ENCODE measurements at places on chromosomes 16 and 17.

DNA sequence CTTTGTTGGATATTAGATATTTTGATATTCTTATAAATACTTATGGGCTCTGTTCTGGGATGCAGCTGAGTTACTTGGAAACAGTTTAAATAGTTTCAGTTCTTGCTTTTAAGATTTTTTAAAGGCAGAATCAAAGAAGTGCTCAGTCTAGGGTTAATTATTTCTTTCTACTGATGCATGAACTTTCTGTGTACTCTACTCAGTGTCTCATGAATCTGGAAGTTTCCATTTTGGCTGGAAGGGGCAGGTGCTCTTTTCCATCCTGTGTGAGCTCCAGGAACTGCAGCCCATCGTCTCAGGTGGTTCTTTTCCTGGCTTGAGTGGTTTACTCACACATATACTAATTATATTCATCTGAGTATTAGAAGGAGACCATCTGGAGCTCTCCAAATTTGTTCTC is 61.1 kb upstream of the CPHXL start:
- DNase-seq: no peak

- no peak for DNase-seq
Measured at GRCh38 chr16:76784530-76784929, 406.5 kb upstream of the MON1B start.

- DNase-seq: no peak
Measured at GRCh38 chr16:70407811-70408274, 31.1 kb downstream of the ST3GAL2 start.

- DNase-seq: peak; percentile 63
Measured at GRCh38 chr17:48153691-48154358, 46.3 kb downstream of the SNX11 start.

DNA sequence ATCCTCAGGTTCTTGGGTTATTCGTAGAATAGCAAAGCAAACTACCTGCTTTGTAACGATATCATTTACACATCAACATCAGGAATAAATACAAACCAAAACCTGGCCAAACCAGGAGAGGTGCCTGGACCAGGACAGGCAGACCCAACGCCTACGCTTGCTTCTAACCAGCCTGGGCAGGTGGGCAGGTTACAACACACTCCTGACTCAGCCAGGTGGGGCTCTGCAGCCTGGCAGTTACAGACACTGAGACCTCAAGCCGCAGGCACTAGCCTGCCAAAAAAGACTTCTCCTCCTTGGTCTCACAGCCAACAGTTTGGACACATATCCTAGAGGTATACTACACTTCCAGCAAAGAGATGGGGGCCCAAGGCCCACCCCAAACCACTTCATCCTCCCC is 14.0 kb downstream of the ANKRD11 start:
- DNase-seq: no peak

DNA sequence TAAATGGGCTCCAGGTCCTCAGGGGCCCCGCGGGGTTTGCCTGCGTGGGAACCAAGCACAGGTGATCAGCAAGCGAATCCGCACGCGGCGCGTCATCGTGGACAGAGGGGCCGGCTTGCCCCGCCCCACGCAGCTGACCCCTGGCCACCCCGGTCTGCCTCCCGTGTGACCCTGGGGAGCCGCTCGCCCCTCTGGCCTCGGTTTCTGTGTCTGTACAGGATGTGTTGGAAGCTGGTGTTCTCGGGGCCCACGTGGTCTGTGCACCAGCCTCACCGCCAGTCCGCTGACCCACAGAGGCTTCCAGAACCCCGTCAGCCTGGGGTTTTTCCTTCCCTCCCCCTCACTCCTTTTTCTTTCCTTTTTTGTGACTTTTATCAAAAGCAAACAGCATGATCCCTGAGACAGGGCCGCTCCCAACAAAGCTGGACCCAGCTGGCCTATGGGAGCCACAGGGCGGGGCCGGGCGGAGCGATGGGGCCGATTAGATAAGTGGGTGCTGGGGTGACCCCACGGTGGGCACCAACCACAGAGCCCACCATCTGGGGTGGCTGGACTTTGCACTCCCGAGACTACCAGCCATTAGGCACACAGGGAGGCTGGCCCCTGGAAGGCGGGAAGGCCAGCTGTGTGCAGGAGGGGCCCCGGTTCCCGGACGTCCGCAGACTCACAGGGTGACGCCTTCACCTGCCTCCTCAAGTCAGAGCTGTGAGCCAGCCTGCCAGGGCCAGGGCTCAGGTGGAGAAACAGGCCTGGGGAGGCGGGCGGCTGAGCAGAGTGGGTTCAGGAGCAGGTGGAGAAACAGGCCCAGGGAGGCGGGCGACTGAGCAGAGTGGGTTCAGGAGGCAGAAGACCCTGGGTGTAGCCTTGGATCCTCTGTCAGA is 56.0 kb downstream of the ZFPM1 start:
- DNase-seq: no peak

DNA sequence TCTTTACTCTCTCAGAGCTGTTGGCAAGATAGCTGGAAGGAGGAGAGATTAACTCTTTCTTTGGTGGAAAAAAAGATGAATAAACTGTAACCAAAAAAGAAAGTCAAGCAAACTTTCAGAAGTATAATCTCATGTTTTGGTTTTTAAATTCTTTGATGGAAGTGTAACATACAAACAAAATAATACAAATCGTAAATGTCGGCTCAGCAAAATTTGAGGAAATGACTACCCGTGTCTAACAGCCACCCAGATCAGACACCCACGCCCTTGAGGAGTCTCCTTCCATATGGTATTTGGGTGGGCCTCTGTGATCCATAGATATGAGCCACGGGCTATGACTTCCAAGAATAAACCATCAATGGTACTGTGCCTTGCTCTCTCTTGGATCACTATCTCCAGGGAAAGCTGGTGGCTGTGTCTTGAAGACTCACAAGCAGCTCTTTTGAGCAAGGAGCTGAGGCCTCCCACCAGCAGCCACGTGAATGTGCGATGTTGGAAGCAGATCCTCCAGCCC is 9.6 kb upstream of the CD300C start:
- no peak for DNase-seq

DNA sequence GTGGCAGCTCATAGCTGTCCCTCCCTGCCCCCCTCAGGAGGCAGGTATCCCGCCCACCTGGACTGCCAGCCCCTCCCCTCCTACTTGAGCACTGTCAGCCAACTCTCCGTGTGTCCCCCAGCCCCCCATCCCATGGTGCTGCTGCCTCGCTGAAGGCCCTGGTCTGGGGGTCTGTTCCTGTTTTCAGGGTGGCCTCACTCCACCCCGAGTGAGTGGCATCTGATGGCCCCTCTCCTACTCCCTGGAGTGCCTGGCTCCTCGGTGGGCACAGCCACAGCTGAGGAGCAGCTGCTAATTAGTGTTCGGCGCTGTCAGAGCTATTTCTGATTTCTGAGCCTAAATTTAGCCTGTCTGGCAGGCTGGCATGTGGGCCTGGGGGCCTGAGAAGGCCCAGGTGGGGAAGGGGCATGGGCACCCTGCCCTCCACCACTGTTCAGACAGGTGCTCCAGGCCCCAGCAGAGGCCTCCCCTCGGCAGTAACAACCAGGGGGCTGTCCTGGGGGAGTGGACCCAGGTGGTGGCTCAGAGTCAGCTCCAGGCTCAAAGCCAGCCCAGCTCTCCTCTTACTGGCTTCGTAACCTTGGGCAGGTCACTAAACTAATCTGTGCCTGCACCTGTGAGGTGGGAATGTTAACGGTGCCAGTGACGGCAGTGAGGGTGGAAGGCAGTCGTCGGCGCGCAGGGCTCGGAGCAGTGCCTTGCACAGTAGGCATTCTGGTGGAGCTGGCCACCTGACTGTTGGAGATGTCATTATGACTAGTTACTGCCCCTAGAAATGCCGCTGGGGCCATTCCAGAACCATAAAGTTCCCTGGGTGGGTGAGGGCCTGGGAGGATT is 6.5 kb downstream of the FMNL1 start:
- no peak for DNase-seq

- no peak for DNase-seq
Measured at GRCh38 chr16:56275076-56275475, 83.8 kb downstream of the GNAO1 start.

DNA sequence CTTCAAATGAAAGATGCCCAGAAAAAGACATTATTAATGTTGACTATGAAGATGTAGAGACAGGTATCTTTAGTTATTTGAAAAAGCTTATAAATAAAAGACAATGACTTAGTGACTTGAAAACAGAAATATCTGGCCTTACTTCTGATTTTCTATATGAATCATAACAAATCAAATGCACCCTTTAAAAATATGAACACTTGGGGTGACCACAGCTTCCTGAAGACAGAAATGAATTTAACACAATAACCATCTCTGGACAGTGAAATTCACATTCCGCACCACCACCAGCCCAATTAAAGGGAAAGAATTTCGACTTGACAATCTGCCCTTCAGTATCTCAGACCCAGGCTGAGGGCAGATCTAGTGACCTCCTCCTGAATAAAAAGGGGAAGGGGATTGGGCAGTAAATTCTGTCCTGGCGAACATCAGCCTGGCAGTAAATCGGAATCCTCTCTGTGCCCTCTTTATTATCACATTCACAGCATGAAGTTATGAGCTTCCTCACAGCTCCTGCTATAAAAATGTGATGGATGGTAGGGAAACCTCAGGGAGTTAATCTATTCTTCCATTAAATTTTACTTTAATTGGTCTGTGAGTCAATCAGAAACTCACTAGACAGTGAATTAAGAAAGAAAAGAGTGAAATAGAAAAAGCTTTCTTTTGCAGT is 131.5 kb downstream of the SNX11 start:
- no peak for DNase-seq

DNA sequence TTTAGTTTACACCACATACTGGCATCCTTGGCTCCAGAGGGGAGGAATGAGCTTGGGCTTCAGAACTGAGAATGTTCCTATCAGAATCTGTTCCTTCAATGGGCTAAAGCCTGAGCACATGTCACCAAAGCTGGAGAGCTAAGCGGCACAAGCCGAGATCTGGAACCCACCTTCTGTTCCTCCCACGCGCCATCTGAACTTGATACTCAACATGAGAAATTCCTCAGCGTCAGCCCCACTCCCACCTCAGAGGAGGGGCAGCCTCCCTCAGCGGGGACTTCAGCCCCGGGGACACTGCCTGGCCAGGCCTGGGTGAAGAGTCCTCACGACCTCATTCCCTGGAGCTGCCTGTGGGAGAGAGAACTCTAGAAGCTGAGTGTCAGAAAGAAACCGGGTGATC is 22.8 kb upstream of the SLC47A1 start:
- DNase-seq: no peak

DNA sequence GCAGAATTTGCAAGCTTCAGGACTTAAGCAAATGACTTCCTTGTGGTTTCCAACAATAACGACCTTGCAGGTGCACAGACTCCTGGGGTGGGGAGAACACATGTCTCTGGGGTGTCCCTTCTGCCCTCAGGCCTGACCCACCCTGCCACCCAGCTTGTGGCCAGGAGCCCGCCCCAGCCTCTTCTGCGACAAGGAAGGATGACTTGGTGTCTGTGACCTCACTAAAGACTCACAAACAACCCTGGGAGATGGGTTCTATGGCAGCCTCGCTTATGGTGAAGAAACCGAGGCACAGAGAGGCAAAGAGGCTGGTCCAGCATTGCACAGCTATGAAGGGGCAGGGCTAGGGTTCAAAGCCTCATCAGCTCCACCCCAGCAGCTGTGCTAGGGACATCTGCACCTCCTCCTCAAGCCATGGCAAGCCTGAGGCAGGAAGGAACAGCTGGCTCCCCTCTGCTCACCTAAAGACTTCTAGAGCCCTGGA is 2.6 kb downstream of the ATP2A3 start:
- no peak for DNase-seq

GRCh38 chr16:77787452-77787851 is 912 bp upstream of the VAT1L start:
- no peak for DNase-seq

DNA sequence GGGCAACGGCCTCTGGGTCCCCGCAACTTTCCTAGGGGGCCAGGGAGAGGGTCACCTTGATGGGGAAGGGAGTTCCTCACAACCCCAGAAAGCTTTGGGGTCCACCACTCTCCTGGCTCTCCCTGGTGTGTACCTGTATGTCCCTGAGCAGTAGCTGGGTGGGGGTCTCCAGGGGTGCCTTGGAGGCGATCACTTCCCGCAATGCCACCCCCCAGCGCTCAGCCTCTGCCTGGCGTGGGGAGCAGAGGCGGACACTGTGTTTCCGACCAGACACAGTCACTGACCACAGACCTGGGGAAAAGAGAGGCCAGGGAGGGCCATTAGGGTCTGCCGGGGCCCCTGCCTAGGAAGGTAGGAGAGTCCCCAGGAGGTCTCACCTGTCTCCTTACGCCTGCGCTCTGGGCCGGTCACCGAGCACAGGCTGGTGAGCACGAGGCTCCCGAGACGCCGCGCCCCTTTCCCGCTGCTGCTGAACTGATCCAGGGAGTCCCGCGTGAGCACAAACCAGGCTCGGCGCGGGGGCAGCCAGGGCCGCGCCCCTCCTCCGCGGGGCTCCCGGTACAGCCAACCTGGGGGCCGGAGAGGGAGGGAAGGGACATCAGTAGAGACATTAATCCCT is 3.4 kb downstream of the PLEKHH3 start:
- DNase-seq: no peak

GRCh38 chr16:81767987-81768592 is 11.0 kb upstream of the PLCG2 start:
- DNase-seq: no peak
